CD8-positive, alpha-beta T cell (primary cell): ENCODE measurements at places on chromosomes 16 and 17.

DNA sequence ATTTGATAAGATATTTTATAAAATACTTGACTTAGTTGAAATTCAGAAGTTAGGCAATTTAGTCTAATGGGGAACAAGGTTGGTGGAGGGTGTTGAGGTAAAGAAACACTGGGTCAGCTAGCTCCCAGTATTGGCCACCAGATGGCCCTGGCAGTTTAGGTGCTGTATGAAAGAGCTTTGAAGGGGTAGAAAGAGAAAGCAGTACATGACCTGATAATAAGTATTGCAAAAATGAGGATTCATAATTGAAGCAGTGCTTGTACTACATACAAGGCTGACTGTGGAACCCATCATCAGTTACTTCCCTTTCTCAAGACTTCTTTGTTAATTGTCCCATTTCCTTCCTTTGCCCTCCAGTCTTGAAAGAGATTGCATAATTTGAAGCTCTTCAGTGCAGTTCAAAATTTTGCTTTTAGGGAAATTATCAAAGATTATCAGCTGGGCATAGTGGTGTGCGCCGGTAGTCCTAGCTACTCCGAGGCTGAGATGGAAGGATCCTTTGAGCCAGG is 29.4 kb downstream of the TANC2 start:
- DNase-seq = no peak

- no peak for DNase-seq
Measured at GRCh38 chr16:87459027-87459426, 33.8 kb downstream of the ZCCHC14 start.

DNA sequence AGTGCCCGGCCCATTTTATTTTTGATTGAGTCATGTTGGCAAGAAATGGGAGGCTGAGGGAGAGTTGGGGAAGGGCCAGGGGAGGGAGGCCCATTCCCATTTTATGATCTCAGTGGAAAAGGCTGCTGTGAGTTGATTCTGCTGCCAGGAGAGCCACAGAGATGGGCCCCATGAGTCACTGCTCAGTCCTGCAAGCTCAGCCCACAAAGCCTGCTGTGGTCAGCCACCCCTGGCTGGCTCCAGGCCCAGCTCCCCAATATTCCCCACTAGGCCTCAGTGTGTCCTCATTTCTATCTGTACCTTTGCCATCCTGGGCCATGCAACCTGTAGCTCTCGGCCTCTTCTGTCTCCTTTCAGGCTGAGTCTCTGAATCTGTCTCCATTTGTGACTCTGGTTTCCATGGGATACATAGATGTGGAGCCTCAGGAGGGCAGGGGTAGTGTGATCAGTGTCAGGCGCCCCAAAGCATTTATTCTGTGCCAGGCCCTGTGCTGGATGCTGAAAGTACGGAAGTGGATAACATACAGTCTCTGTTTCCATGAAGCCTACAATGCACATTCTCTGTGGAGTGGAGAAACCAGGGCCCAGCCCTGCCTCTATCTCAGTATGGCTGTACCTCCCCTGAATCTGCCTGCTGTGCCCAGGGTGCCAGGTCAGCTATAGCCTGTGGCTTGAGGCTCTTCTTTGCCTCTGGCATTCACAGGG is 1.9 kb upstream of the PLEKHG4 start:
- DNase-seq = no peak

DNA sequence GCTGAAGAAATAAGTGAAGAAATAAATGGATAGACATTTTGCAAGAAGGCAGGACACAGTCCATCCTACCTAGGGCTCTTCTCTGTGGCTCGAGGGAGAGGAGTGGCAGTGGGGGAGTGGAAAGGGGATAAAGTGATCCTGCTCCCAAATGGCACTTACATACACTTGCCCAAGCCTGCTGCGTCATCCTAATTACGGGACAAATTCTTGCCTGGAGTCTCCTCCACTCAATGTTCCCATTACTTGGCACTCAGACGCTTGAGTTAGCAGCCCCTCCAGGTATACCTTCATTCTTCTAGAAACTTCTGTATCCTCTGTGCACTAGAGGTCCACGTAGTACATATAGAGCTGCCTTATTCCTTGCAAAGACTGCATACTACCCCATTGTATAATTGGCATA is 15.7 kb upstream of the MAP3K14 start:
- no peak for DNase-seq

DNA sequence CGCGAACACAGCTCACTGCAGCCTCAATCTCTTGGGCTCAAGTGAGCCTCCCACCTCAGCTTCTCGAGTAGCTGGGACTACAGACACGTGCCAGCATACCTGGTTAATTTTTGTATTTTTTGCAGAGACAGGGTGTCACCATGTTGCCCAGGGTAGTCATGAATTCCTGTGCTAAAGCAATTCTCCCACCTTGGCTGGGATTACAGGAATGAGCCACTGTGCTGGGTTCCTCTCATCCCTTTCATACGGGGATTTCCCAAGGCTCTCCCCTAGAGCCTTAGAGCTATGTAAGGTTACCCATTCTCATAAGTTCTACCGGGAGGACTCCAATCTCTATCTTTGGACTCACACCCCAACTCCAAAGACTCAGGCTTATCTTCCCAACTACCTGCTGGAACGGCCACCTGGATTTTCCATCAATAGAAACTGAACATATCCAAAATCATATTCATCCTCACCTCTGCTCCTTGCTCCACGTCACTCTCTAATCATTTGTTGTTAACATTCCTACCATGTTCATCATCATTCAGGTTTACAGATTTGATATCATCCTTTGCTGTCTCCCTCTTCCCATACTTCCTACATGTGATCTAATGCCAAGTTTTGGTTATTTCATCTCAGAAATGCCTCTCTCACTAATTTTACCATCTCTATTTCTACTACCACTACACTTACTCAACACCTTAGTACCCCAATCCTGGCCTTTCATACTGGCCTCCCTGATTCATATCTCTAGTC is 92.5 kb downstream of the NCOR1 start:
- no peak for DNase-seq

DNA sequence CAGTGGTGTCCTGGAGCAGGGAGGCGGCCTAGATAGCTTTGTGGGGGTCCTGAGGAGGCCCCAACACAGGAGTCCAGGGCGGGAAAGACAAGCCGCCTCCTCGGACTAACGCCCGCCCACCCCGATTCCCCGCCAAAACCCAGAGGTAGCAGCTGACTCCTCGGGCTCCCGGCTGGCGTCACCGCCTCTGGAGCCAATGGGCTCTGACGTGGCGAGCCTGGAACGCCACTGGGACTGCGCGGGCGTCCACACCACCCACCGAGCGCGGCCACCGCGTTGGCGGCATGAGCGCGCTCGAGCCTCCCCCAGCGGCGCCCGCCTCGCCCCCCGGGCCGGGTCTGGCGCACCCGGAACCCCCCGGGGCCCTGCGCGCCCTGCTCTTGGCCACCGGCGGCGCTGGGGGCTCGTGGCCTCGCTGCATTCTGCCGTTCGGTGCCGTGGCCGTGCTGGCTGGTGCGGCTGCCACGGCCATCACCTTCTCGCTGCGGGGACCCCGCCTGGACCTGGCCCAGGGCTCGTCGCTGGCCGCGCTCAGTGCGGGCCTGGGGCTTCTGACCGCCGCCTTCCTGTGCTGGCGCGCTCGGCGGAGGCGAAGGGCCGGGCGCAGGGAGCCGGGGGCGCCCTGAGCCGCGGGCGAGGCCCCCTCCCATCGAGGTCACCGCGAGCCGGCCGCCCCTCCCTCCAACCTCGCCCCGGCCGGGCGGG is 3.4 kb upstream of the NTN3 start:
- DNase-seq = no peak

GRCh38 chr17:47222047-47222446 is 12.9 kb downstream of the MYL4 start:
- DNase-seq = no peak

GRCh38 chr17:42180411-42180921 is 476 bp downstream of the KCNH4 start:
- no peak for DNase-seq

DNA sequence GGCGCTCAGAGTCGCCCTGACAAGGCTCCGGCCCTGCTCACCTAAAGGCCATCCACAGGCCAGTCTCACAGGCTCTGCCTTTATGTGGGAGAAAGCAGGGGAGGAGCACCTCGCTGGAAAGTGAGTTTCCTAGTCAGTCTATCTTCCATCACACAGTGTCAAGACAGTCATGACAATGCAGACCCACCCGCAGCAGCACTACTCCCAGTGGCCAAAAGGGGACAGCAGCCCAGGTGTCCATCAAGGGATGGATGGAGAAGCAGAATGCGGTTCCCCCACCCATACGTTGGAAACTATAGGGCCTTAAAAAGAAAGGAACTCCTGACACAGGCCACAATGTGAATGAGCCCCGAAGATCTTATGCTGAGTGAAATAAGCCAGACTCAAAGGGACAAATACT is 226.8 kb downstream of the ENGASE start:
- DNase-seq = no peak

- no peak for DNase-seq
Measured at GRCh38 chr17:2892305-2892971, 96.2 kb downstream of the RAP1GAP2 start.

DNA sequence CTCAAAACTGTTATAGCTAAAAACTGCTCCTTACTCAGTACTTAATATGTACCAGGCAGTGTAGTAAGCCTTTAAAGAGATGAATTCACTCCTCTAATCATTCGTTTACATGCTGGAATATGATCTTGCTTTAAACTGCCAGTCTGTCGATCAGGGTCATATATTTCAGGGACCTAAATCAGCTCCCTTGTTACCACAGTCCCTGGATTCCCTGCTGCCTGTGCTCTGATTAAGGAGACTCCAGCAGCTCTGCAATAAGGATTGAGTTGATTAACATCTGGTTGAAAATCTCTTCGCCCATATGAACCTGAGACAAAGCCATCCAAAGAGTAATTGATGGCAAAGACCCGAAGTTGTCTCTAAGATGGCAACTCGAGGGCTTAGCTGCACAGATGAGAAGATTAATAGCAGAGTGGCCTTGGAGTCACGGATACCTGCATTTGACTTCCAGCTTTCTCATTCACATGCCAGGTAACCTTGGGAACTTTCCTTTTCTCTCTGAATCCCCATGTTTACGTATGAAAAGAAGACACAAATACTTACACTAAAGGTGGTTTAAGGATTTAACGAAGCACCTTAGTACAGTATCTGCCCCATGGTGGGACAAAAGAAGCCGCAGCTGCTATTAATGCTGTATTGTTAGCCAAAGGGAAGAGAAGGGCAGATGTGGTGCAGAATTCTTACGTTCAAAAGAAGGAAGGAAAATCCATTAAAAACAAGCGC is 68.2 kb downstream of the VAT1L start:
- no peak for DNase-seq

DNA sequence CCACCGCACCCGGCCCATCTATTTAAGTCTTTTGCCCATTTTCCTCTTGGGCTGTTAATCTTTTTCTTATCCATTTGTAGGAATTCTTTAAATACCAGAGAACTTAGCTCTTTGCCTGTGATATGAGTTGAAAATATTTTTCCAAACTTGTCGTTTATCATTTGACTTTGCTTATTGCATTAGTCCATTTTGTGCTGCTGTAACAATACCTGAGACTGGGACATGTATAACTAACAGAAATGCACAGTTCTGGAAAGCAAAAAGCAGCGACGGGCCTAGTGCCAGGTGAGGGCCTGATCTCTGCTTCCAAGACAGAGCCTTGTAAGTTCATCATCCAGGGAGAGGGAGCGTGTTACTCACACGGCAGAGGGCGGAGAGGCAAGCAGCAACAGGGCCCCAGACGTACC is 25.6 kb upstream of the BHLHA9 start:
- no peak for DNase-seq

GRCh38 chr17:48869821-48870318 is 22.7 kb upstream of the ATP5MC1 start:
- DNase-seq = no peak

- no peak for DNase-seq
Measured at GRCh38 chr16:77422196-77422784, 12.5 kb downstream of the ADAMTS18 start.

DNA sequence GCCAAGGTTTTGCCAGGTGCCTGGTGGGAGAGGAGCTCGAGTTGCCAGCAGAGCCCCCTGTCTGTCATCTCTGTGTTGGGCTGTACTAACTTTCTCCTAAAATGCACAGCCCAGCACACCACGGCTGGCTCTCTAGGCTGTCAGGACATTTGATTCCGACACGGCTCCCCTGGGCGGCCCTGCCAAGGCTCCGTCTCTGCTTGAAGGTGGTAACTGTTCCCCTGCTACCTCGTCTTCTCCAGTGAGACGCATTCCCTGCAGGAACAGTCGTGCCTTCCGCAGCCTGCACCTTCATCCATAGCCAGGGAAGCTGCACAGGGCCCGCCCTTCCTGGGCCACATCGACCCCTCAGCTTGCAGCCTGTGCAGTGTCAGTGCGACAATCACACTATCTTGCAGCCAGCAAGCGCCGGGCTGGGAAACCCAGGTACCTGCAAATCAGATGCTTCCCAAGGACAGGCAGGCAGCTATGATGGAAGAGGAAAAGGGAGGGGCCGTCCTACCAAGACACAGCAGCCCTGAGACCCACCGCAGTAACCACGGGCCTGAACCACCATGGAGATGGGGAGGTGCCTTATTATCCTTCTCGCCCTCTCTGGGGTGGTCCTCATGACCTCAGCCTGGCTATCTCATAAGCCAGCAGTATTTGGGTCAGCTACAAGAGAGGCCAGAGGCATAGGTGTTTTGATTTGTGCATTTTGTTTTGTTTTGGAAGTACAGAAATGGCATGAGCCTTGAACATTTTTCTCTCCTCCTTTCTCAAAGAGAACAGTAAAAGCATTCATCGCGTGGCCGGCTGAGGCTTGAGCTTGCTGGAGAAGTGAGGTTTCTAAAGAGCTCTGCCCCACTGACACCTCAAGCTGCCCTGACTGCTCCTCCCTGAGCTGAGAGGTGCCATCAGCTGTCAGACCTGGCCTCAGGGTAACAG is 361.7 kb upstream of the TNRC6C start:
- DNase-seq = no peak

- DNase-seq = no peak
Measured at GRCh38 chr16:75121949-75122568, 5.5 kb upstream of the LDHD start.

DNA sequence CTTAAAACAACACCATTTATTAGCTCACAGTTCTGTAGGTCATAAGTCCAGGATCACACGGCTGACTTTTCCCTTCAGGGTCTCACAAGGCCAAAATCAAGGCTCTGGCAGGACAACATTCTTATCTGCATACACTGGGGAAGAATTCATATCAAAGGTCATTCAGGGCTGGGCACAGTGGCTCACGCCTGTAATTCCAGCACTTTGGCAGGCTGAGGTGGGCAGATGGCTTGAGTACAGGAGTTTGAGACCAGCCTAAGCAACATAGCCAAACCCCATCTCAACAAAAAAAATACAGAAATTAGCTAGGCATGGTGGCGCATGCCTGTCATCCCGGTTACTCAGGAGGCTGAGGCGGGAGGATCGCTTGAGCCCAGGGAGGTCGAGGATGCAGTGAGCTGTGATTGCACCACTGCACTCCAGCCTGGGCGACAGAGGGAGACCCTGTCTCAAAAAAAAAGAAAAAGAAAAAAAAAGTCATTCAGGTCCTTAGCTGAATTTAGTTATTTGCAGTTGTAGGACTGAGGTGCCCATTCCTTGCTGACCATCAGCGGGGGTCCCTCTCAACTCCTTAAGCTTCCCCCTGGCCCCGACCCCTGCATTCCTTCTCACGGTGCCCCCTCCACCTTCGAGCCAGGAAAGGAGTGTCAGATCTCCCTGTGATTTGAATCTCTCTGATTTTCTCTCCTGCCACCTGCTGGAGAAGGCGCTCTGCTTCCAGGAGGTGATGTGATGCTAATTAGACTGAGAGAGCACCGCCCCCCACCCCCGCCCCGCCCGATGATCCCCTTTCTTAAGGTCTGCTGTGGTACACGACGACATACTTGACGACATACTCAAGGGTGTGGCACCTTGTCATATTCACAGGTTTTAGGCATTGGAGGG is 91.8 kb upstream of the CLEC18A start:
- no peak for DNase-seq

- no peak for DNase-seq
Measured at GRCh38 chr16:11203111-11203623, 52.8 kb downstream of the SOCS1 start.

GRCh38 chr16:11361701-11362451 is 16.6 kb downstream of the RMI2 start:
- DNase-seq = peak; percentile 24
